ENCODE measurements at places on chromosomes 3 and 15.

DNA sequence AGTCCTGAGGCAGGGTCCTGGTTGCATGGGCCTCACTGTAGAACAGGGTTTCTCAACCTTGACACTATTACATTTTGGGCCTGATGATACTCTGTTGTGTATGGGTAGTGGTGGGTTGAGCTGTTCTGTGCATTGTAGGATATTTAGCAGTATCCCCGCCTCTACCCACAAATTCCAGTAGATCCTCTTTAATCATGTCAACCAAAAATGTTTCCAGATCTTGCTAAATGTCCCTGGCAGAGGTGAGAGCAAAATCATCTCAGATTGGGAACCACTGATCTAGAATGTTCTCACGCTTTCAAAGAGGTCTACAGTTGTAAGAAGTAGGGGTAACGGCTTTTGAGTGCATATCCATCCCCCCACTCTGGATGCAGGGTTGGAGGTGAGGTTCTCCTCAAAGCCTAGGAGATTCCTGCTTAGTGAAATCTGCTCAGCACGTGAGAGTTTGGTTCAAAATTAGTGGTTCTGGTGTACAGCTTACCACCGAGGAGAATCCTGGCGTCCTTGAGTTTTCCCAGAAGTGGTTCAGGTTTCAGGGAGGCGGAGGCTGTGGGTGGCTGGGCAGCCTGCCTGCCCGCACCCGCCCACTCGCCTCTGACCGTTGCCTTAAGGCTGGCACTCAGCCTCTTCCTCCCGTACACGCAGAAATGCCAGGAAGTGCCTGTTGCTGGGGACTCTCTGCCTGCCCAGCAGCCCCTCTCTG is 5.3 kb downstream of the ACVR2B start:
- no peak for DNase-seq

GRCh38 chr15:92273723-92274122 is 120.0 kb upstream of the ST8SIA2 start:
- no peak for DNase-seq

DNA sequence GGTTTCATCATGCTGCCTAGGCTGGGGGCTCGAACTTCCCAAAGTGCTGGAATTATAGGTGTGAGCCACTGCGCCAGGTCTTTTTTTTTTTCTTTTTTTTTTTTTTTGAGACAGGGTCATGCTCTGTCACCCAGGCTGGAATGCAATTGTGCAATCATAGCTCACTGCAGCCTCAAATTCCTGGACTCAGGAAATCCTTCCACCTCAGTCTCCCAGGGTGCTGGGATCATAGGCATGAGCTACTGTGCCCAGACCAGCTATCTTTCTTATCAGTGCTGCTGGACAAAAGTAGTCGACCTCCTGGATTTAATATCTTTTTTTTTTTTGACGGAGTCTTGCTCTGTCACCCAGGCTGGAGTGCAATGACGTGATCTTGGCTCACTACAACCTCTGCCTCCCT is 60.8 kb downstream of the TFDP2 start:
- no peak for DNase-seq

GRCh38 chr3:15241341-15241740 is 35.3 kb downstream of the CAPN7 start:
- DNase-seq = peak; percentile 14

GRCh38 chr3:38579551-38580449 is 69.7 kb downstream of the SCN5A start:
- no peak for DNase-seq

GRCh38 chr15:96115642-96116041 is 214.9 kb upstream of the NR2F2 start:
- no peak for DNase-seq

- no peak for DNase-seq
Observed at GRCh38 chr15:33278816-33279612, 31.8 kb upstream of the RYR3 start.

- no peak for DNase-seq
Observed at GRCh38 chr15:58440158-58440910, 8.5 kb downstream of the LIPC start.

DNA sequence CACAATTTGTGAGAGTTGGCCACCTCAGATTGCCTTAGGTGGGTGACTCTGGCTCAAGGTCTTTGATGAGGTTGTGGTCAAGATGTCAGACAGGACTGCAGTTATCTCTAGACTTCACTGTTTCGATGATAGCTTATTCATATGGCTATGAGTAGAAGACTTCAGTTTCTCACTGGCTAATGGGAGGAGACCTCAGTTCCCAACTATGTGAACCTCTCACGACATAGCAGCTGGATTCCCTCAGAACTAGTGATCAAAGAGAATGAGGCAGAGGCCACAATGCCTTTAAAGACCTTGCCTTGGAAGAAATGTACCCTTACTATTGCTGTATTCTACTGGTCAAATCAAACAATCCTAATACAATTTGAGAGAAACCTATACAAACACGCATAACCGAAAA is 607.5 kb upstream of the ROBO2 start:
- no peak for DNase-seq

DNA sequence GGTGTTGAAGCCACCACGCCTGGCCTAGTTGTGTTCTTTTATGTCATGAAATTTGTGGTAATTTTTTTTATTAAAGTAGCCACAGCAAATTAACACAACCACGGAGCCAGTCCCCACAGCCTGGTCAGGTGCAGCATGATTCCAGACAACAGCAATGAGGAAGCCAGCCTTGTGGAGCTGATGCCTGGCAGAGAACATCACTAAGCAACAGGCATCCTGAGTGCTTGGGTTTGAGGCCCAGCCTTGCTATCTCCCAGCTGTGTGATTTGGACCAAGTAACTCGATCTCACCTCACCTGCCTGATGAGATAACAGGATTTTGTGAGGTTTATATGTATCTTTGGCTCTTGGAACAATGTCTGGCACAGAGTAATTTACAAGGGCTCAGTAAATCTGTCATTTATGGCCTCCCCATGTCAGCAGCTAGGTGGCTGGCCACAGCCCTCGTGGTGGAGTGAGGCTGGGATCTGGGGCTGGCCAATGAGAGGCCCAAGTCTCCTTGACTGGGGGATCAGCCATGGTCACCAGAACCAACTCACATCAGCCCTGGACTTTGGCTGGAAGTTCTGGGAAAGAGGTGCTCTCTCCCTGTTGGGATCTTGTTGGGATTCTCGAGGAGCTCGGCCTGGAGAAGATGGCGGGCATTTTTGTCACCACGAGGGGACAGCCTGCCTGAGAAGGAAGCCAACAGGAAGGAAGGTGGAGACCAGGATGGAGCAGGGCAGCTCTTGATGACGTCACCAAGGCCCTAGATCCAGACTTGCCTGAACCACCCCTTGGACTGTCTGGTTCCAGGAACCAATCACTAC is 22.8 kb upstream of the FLNB start:
- no peak for DNase-seq

DNA sequence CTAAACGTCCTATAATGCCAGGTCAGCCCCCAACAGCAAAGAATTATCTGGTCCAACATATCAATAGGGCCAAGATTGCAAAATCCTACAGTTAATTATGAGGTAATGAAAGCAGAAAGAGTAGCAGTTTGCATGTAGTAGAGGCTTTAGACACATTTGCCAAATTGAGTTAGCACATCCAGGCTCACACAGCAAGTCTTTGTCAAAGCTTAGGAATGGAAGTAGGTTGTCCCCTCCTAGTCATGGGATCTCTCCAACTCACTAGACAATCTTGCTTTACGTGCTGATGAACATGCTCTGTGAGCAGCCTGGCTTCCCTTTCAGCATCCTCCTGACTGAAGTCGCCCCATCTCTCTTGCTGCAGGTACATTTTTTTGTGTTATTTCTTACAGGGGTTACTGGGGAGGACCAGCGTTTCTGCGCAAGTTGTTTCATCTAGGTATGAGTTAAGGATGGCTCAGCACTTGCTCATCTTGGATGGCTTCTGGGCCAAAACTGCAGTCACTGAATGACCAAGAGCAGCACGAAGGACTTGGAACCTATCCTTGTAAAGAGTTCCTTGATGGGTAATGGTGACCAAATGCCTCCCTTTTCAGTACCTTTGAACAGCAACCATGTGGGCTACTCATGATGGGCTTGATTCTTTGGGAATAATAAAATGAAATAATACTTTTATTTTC is 55.9 kb downstream of the SQOR start:
- no peak for DNase-seq

GRCh38 chr3:180881065-180881801 is 31.2 kb upstream of the FXR1 start:
- no peak for DNase-seq

- DNase-seq = no peak
Observed at GRCh38 chr3:78048698-78049097, 1008.8 kb downstream of the ROBO2 start.

- DNase-seq = no peak
Observed at GRCh38 chr15:65060641-65061397, 7.0 kb downstream of the RASL12 start.

DNA sequence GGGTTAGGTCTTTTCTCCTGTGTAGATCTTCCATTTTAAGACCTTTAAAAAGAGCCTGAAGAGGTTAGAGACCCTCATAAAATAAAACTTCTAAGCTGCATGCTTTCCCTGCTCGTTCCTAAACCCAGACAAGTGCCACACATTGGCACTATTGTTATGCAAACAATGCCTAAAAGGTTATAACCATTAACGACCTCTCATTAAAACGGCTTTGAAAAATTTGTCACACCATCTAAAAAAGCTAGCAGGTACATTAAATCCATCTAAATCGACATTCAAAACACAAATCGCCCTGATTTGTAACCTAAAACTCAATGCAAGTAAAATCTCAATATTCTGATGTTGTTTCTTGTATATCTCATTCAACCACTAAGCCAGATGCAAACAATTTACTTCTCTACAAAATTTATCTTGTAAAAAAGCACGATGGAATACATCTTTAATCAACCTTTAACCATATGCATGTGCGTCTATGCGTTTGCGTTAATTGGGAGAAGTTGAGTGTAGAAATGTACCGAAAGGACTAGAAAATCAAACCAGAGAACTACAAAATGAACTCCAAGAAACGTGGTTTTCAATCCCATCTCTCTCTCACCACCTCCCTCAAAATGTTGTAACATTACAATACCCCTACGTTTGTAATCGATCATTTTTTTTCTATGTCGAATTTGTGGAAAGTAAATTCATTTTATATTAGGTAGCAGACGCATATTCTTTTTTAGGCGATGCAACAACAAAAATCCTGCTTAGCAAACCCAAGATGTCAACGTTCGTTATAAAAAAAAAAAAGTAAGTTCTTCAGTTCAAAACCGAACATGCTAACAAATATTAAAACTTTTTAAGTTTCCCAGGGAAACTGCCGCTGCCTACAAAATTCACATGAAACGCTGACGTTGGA is 1.2 kb downstream of the ALDH1A2 start:
- no peak for DNase-seq

- no peak for DNase-seq
Observed at GRCh38 chr3:16137977-16138376, 36.5 kb upstream of the GALNT15 start.

- no peak for DNase-seq
Observed at GRCh38 chr3:143132246-143132980, 12.8 kb downstream of the CHST2 start.

DNA sequence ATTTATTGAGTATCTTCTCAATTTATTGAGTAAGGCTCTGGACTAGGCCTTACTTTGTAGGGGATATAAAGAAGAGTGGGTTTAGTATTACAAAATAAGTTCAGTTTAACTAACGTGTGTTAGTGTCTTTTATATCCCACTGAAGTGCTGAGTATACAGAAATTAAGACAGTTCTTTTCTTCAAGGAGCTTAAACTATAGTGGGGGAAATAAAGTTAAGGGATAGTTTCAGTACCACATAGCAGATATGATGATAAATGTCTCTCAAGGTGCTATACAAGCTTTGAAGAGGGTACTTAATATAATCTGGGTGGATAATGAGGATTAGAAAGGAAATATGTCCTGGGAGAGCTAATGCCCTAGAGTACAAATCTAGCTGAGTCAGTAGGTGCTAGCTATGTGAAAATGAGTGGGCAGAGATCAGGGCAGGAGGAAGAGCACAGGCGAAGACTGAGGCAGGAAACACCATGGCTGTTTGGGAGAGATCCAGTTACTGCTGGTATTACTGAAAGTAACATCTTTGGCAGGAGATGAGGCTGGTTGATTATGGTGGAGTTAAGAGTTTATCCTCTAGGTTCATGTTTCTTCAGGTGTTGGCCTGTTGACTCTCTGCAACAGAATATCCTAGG is 46.0 kb downstream of the TEX9 start:
- no peak for DNase-seq

DNA sequence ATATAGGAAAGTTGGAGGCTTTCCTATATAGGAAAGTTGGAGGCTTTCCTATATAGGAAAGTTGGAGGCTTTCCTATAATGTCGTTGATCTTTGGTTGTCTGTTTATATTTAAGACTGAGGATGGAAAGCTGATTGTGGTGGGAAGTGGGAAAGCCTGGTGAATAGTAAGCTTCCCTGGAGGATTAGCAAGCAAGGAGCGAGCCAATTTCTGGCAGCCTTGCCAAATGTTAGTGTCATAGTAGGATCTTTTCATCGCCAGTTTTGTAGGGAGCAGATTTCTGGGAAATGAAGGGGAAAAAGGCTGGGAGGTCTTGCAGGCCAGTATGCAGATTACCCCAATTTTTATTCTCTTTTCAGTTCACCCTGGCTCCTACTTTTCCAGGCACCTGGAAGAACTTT is 39.9 kb upstream of the CCNL1 start:
- no peak for DNase-seq

- no peak for DNase-seq
Observed at GRCh38 chr3:185153861-185154629, 1.2 kb upstream of the C3orf70 start.

DNA sequence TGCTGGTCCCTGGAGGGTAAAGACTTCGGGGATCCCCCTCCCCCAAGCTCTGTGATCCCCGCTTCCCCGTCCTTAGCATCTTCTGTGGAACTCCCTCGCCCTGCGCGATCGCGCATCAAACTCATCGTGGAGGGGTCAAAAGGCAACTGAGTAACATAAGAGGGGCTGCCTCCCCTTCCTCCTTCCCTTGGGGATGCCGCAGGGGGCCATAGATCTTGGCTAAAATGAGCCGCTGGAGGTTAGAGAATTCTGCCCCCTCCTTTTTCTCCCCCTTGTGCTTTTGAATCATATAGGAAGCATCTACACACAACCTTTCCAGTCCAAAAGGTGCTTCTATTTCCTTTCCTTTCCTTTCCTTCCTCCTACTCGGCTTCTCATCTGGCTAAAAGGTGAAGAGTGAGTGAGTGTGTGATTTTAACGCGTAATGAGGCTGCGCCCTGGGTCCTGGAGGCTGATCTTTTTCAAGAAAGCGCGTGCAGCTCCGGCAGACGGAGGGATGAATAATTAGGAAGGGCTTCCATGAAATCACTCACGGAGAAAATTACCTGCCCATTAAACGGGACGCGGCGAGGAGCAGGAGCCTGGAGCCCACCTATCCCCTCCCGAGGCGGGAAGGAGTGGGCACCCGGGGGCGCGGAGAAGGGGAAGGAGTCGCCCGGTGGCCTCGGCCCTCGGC is 831 bp upstream of the ROBO2 start:
- DNase-seq = no peak

GRCh38 chr3:22121068-22121701 is 370.2 kb upstream of the ZNF385D start:
- no peak for DNase-seq
